ENCODE measurements at places on chromosomes 12 and 14.
A peak's percentile ranks its signal among the peaks of the same experiment; 100 is the strongest.

DNA sequence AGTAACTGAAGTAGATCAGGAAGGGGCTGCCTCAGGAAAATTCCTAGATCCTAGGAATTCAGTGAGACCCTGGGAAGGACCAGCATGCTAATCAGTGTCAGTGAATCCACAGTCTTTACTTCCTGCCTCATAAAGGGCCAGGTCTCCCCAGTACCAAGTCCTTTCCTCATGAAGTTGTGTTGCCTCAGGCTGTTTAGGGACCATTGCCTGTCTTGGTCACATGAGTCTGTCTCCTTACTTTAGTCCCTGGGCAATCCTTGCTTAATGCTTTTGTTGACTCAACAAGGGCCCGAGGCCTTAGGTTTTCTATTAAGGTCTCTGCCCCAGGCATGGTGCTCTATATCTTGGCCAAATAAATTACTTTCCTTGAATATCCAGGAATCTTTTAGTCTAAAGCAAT, 16.1 kb upstream of the ATF1 start:
- DNase-seq, result no peak

DNA sequence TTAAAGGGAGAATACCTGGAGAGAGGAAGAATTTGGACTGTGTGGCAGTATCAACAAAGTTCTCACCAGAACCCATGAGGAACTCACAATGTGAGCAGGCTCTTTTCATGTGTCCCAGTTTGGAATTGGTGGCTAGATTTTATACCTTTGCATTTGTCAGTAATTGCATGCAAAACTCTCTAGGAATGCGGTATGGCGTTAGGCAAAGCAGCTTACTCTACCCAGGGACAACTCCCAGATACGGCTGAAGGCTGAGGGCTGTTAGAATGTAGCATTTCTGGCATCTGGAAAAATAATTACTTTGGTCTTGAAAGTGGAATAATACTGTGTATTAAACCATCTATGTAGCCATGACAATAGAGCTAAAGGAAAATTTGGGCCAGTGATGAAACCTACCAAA, 635.5 kb downstream of the SLC16A7 start:
- no peak for DNase-seq

GRCh38 chr14:70257526-70257925, 68.8 kb upstream of the SLC8A3 start:
- DNase-seq, result no peak

DNA sequence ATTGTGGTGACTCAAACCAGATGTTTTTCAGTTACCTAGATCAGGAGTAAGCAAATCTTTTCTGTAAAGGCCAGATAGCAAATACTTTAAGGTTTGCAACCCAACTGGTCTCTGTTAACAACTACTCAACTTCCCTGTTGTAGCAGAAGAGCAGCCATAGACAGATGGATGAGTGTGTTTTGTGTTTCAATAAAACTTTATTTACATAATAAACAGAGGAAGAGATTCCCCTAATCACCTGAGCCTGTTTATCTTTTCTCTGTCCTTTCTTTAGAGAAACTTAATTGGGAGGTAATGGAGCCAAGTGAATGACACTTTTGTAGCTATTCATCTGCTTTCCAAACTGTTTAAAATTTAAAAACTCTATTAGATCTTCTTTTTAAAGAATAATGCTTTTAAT, 365.1 kb downstream of the IPO8 start:
- no peak for DNase-seq

DNA sequence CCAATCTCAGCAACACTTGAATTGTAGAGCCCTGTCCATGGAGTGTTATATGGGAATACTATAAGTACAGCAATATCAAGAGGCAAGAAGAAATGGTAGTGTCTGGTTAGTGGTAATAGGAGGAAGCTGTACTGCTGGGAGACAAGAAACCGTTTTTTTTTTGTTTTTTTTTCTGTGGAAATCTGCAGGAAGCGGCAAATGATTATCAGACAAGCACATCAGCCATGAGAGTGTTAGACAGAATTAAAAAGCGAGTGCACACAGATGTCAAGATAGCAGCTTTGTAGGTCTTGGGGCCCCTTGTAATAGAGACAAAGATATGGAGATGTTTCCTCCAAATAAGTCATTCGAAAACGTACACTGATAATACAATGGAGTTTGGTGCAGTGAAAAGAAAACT, 6.7 kb downstream of the TESPA1 start:
- no peak for DNase-seq

GRCh38 chr12:112007945-112008344, 5.0 kb downstream of the TMEM116 start:
- no peak for DNase-seq

GRCh38 chr12:47557386-47557785, 148.4 kb downstream of the RPAP3 start:
- no peak for DNase-seq

DNA sequence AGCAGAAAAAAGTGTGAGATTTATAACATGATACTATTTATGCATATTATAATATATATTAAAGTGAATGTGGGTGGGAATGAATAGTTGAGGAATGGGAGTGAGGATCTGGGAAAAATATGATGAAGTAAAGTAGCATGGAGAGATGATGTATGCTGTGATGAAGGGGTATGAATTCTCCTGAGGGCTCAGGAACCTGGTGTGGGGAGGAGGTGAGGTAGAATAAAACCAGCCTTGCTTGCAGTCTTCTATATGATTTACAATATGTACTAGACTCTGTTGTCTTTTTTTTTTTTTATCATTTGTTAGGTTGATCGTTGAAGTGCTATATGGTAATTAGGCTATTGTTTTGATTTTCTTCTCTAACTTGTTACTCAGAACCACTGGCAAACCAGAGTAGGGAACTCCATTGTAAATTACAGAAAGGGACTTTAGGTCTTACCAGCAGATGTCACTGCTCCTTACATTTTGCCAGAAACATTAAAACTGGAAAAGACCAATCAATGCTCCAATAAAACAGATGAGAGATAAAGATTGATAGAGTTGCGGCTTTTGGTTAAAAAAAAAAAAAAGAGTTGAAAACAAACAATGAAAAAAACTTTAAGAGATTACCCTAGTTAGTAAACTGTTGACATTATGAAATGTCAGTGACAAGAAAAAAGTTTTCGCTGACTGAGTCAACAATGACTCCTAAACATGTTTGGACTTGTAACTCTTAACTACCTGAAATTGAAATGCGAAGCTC, 39.9 kb downstream of the ATL1 start:
- no peak for DNase-seq

DNA sequence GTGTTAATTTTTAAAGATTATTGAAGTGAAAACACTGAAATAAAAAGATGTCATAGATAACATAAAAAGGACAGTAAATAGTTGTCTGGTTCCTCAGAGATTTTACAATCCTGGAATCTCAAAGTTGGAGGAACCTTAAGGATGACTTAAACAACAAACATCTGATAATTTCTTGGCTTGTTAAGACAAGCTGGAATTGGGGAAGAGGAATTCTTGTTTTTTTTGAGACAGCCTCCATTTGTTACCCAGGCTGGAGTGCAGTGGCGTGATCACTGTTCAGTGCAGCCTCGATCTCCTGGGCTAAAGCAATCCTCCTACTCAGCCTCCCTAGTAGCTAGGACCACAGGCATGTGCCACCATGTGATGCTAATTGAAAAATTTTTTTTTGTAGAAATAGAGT, 2.3 kb downstream of the ZNF410 start:
- no peak for DNase-seq

GRCh38 chr12:96396914-96397313, 3.3 kb downstream of the CDK17 start:
- DNase-seq, result no peak

DNA sequence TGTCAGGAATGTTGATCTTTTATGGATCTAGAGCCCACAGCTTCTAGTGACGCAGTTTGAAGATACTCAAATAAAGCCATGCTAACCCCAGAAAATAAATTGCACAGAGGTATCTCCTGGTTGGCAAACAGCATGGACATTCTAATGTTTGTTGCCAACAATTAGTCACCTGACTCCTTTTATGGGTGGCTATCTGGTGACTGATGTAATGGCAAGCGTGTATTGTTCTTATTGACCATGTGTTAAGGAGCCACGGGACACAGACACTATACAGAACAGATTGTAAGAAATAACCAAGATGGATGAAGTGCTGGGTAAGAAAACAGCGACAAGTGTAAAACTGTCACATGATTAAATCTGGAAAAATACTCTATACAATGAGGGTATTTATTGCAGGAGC, 401.3 kb upstream of the PDE3A start:
- no peak for DNase-seq

DNA sequence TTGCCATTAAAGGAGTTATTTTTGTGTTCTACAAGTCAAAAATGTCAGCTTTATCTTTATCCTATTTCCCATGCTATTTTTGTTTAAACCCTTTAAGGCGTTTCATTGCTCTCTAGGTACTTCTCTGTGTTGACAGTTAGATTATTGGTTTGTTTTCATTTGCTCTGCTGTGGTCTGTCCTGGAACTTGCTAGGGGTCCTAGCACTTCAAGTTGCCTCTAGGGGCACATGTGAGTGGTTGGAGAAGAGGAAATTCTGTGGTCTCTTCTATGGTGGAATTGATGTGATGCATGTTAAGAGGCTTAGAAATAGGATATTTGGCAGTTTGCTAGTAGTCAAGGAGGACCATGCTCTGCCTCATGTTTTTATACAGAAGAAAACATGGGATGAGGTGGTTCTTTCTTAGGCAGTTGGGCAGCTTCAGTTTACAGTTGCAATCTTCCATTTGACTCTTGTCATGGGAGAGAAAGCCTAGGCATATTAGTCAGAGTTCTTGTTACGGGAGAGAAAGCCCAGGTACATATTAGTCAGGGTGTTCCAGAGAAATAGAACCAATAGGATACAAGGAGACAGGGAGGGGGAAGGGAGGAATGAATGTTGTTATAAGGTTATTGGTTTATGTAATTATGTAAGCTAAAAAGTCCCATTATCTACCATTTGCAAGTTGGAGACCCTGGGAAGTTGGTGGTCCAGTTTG, 14.4 kb downstream of the TTLL5 start:
- no peak for DNase-seq

- no peak for DNase-seq
Observed at GRCh38 chr14:100892496-100893227, 10.9 kb downstream of the RTL1 start.

- DNase-seq, result no peak
Observed at GRCh38 chr12:88163371-88163770, 21.3 kb downstream of the TMTC3 start.

DNA sequence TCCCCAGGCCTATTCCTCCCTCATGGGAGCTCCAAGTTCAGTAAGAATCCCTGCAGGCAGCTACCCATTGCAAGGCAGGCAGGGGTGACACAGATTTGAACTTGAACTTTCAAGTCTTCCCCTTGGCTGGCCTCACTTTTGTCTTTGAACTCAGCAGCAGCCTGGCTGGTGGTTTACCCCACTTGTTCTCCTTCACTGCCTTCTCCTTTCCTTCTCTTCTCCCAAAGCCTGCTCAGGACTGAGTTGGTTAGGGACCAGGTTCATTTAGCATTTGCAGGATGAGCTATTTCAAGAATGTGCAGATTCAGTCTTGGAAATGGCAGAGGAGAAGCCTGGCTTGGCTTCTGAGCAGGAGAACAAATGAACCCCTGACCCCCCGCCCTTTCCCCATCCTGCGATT, 67.7 kb upstream of the TBX3 start:
- DNase-seq, result no peak

GRCh38 chr12:1916371-1917171, 1.9 kb downstream of the CACNA2D4 start:
- peak; percentile 44 for DNase-seq

DNA sequence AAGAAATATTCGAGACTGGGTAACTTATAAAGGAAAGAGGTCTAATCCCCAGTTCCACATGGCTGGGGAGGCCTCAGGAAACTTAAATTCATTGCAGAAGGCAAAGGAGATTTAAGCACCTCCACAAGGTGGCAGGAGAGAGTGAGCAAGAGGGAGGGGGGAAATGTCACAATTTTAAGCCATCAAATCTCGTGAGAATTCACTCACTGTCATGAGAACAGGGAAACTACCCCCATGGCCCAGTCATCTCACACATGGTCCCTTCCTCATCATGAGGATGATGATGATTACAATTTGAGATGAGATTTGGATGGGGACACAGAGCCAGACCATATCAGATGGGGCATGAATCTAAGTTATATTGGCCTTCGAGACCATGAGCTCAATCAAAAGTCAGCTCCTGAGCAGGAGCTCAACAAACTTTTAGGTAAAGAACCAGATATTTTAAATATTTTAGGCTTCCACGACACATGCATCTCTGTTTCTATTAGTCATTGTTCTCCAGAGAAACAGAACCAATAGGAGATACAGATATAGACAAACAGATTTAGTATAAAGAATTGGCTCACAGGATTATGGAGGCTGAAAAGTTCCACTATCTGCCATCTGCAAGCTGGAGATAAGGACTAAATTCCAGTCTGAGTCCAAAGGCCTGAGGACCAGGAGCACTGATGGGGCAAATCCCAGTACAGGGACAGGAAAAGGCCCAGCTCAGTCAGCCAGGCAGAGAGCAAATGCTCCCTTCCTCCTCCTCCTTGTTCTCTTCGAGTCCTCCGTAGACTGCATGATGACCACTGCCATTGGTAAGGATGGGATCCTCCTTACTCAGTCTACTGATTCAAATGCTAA, 24.9 kb downstream of the DGLUCY start:
- DNase-seq, result peak; percentile 39

GRCh38 chr12:95337146-95337545, 119.5 kb downstream of the VEZT start:
- no peak for DNase-seq

DNA sequence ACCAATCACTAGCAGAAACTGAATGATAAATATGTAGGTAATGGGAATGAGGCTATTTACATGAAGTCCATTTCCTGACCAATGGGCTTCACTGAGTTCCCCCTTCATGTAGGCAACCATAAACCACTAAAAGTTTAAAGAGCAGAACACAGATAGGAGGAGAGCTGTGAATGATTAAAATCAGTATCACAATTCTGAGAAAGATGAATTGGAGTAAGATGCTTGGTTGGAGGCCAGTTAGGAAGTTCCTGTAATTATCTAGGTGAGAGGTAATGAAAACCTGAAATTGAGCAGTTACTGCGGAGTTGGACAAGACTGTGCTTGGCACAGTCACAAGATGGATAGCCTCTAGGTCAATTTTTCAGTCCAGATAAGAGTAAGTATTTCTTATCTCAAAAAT, 56.6 kb downstream of the GALNT4 start:
- no peak for DNase-seq

GRCh38 chr14:74648601-74649000, 36.6 kb upstream of the LTBP2 start:
- DNase-seq, result no peak
